Dermis microvascular lymphatic vessel endothelial cell (primary cell): ENCODE measurements at places on chromosomes 13 and 19. TPM values are rescaled to one million over a fixed set of nuclear protein-coding genes. Genes with fewer than 3 reads are reported as not detected.

The JUND gene
- total RNA-seq: 68.3 and 137 TPM in 2 replicates

The KLF5 gene
- 0.89 and 1.0 TPM in 2 replicates for total RNA-seq

The CABP5 gene
- total RNA-seq: not detected in 2 replicates

The LENG1 gene
- 4.4 TPM in 2 replicates for total RNA-seq

DNA sequence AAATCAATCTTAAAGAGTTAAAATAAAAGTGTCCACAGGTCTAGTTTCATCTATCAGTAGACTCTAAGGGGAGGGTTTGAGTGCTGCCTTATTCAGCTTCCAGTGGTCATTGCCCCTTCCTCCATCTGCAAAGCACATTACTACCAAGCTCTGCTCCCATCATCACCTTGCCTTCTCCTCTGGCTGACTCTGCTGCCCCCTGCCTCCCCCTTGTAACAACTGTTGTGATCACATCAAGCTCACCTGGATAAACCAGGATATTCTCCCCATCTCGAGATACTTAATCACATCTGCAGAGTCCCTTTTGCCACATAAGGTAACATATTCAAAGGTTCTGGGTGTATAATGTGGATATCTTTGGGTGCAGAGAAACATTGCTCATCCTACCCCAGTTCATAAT is 43.3 kb upstream of the GPC6 start:
- DNase-seq: no peak

GRCh38 chr13:23651887-23652286 is 81.7 kb downstream of the TNFRSF19 start:
- DNase-seq: no peak

DNA sequence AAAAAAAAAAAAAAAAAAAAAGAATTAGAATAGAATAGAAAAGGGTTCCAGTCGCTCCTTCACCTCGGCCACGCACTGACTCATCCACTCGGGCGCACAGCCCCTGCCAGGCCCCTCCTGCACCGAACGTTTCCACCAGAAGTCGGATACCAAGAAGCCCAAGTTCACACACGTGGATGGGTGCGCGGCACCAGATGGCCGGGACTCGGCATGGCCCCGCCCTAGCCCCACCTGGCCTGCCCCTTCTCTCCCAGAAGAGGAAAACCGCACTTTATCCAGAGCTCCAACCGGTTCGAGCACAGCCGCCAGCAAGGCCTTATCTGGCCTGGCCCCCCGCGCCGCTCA is 5.9 kb downstream of the PRR36 start:
- DNase-seq: no peak

GRCh38 chr19:8575467-8575997 is 1.7 kb downstream of the MYO1F start:
- DNase-seq: no peak

DNA sequence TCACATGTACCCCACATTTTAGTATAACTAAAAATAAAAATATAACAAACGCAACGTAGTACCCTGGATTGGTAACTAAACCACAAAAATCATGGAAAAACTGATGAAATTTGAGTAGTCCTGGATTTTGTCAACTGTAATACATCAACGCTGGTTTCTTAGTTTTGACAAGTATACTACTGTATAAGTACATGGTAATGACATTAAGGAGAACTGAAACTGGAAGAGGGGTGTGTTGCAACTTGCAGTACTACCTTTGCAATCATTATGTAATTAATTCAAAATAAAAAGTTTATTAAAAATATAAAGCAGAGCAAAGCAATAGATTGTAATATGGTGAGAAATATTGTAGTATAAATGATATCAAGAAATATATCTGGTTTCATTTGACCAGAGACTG is 1158.0 kb upstream of the SPRY2 start:
- no peak for DNase-seq
